ENCODE measurements at places on chromosomes 12 and 14.

DNA sequence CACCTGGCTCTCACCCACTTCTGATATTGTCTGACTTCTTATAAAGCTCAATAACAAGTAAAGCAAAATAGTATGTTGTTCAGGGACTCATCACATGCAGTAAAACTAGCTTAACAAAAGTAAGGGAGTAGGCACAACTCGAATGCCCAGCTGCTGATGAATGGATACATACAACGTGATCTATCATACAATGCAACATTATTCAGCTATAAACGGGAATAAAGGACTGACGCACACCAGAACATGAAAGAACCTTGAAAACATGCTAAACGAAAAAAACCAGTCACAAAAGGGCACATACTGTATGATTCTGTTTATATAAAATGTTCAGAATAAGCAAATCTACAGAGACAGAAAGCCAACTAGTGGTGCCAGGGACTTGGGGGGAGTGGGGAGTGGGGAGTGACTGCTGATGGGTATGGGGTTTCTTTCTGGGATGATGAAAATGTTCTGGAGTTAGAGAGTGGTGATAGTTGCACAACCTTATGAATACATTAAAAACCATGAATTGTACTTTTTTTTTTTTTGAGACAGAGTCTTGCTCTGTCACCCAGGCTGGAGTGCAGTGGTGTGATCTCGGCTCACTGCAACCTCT, 11.1 kb downstream of the PLBD2 start:
- DNase-seq = no peak

DNA sequence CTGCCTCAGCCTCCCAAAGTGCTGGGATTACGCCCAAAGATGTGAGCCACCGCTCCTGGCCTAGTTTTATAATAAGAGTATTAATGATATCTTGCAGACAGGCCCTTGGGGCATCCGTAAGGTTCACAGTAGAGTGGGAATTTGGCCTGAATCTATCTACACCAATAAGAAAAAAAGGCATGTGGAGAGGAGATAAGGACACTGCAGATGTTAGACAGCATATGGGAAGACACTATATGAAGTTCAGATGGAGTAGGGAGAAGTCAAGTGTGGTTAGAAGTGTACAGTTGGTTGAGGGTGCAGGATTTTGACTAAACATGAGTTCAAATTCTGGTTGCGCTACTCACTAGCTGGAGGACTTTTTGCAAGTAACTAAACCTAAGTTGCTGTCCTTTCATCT, 8.5 kb upstream of the TTC8 start:
- no peak for DNase-seq

- DNase-seq = no peak
Measured at GRCh38 chr14:51004352-51004800, 60.1 kb upstream of the PYGL start.

- no peak for DNase-seq
Measured at GRCh38 chr12:79063258-79063657, 198.7 kb downstream of the SYT1 start.
